ENCODE measurements at places on chromosomes 5 and 9.

GRCh38 chr9:127535834-127536233 is 76.2 kb upstream of the STXBP1 start:
- no peak for DNase-seq

GRCh38 chr9:114233491-114234185 is 78.3 kb downstream of the COL27A1 start:
- no peak for DNase-seq

GRCh38 chr5:163894645-163895044 is 389.2 kb downstream of the MAT2B start:
- DNase-seq, result no peak

DNA sequence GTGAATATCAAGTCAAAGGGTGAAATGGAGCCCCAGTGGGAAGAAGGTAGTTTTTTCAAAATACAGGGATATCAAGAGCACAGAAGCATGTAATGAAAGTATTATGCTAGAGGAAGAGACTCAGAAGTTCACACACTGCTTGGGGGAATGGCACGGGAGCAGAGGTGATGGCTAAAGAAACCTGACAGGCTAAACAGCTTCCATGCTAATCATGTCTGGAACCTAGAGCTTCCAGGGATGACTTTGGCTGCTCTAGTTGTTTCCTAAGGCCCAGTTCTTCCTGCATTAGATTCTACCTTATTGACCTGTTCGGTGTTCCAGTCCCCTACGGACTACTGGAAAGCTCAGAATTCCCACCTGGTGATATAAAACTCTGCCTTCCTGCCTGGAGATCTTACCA is 34.3 kb downstream of the TRIM32 start:
- DNase-seq, result no peak

- no peak for DNase-seq
Measured at GRCh38 chr9:110532908-110533665, 46.5 kb downstream of the SVEP1 start.

Data from stimulated activated CD4-positive, alpha-beta T cell treated with anti-CD3 and anti-CD28 coated beads, Interleukin-12 subunit alpha, Interleukin-12 subunit beta, amount 100 ng/mL, for 48 hours (primary cell).